ENCODE measurements at places on chromosomes 1 and 21.

DNA sequence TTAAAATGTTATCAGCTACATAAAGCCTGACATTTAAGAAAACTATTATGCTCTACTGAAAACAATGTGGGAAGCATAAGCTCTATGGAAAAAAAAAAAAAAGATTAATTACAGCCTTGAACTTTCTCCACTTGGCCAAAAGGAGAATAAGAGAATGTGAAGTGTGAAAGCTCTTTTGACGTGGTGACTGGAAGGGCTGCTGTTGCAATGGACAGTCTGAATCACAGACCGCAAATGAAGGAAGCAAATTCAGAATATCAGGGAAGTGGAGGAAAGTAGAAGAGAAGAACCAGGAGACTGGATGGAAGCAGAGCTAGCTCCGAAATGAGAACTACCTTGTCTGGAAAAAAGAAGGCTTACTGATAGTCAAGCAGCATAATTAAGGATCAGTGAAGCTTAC, 106.8 kb downstream of the AK5 start:
- no peak overlapping the region for H3K27ac ChIP-seq
- DNase-seq = no peak
- H3K4me3 ChIP-seq = no peak overlapping the region
- no peaks in the 10 kb centered on the region for H3K27me3 ChIP-seq
- H3K4me1 ChIP-seq = no peaks in the 10 kb centered on the region

DNA sequence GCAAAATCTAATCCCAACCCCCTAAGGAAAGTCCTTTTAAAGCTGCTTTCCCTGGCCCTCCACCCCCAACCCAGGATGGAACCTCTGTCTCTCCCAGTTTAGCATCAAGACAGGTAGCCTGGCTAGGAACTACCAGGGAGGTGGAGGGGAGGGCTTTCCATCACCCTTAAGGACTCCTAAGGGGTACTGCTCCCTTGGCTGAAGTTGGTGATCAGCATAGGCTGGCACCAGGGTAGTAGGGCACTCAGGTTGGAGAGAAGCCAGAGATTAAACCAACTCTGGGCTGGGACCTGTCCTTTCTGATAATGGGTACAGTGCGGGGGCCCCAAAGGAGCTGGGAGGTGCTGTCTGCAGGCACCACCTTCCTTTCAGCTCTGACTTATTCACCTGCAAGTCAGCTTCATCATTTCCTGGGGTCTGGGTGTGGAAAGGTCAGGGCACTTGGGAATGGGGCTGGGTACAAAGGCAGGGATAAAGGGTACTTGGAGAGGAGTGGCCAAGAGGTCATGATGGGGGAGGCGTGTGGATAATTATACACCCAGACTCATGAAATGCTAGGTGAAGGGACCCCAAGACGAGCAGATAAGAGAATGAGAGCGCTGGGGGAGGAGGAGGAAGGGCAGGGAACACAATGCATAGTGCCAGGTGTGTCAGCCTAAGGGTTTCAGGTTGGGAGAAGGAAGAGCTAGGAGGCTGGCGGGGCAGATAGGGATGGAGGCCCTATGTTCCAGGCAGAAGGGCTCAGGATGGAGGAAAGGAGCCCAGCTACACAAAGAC, 1.2 kb downstream of the ARHGEF2 start:
- no peak for DNase-seq
- no peaks in the 10 kb centered on the region for H3K36me3 ChIP-seq
- peaks cover 42% of the 10 kb centered on the region for H3K4me1 ChIP-seq
- H3K27ac ChIP-seq = peak overlapping the region; percentile 50
- peak overlapping the region; percentile 99 for H3K4me3 ChIP-seq
- H3K27me3 ChIP-seq = no peaks in the 10 kb centered on the region

GRCh38 chr1:190935925-190936324, 458.3 kb upstream of the BRINP3 start:
- H3K27me3 ChIP-seq = no peaks in the 10 kb centered on the region
- no peak overlapping the region for H3K4me3 ChIP-seq
- H3K4me1 ChIP-seq = no peaks in the 10 kb centered on the region

GRCh38 chr1:71693581-71693980, 588.8 kb downstream of the NEGR1 start:
- no peaks in the 10 kb centered on the region for H3K27me3 ChIP-seq
- no peaks in the 10 kb centered on the region for H3K36me3 ChIP-seq
- H3K4me1 ChIP-seq = no peaks in the 10 kb centered on the region
- H3K4me3 ChIP-seq = no peak overlapping the region
- no peak overlapping the region for H3K27ac ChIP-seq
- DNase-seq = no peak

DNA sequence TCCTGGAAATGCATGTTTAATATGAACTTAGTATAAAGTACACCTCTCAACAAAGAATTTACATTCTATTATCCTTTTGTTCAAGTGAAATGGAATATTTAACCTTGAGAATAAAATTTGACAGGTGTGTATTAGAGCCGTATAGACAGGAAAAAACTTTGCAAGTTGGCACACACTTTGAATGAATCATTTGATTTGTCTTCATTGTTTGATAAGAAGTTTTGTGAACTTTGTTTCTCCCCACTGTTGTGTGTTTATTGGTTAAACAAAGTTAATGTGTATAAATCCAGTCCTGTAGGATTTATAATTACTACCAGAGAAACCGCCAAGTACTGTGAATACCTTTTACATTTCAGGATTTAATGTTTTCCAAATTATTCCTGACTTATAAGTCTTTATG, 2.0 kb downstream of the SYDE2 start:
- H3K4me3 ChIP-seq = peak overlapping the region; percentile 74
- no peak for DNase-seq
- H3K36me3 ChIP-seq = no peaks in the 10 kb centered on the region

Data from Caco-2 (cell line).